ENCODE measurements at places on chromosomes 12 and 14. TPM values are rescaled to one million over a fixed set of nuclear protein-coding genes. Genes with fewer than 3 reads are reported as not detected.

GRCh38 chr12:99049774-99050173, 404.7 kb downstream of the APAF1 start:
- no peak for DNase-seq

GRCh38 chr12:77007476-77007875, 57.9 kb downstream of the E2F7 start:
- no peak for DNase-seq

- DNase-seq, result no peak
Measured at GRCh38 chr12:102629262-102629888, 149.0 kb upstream of the IGF1 start.

GRCh38 chr12:30707613-30708342, 12.1 kb upstream of the IPO8 start:
- DNase-seq, result no peak

DNA sequence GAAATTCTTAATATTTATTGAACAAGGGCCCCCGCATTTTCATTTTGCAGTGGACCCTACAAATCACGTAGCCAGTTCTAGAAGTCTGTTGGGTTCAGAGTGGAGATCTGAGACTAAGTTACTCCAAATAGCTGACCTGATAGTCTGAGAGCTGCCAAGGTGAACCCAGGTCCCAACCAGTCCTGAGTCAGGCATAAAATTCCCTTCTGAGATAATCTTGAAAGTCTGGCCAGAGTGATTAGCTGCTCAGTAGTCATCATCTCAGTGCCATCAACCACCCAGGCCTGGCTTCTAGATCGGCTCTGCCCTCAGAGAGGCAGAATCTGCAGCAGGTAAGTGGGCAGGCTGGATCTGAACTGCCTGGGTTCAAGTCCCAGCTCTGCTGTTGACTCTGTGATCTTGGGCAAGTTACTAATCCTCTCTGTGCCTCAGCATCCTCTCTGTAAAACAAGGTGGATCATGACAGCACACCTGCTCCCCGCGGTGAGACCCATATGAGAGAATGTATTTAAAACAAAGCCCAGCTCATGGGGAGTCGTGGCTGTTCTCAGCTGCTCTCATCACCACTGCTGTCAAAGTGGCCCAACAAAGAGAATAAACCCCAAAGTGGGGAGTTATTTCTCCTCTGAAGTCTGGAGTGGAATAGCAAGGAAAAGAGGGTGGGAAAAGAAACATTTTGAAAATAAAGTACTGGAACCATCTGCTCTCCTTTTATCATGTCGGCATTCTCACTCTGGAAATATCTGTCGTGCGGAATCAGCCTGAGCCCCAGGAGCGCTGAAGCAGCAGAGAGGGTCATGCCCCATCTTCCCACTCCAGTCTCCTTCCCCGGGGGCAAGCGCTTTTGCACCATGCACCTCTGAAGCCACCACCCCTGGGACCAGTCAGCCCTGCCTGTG, 193.3 kb downstream of the DPF3 start:
- DNase-seq, result no peak

- DNase-seq, result peak; percentile 25
Measured at GRCh38 chr14:96376093-96376492, 12.8 kb downstream of the GSKIP start.

GRCh38 chr14:96631030-96631429, 128.8 kb downstream of the PAPOLA start:
- DNase-seq, result peak; percentile 3

GRCh38 chr12:45235087-45236025, 19.5 kb downstream of the ANO6 start:
- DNase-seq, result no peak

- no peak for DNase-seq
Measured at GRCh38 chr12:132949936-132950837, 5.9 kb downstream of the ZNF605 start.

GRCh38 chr12:67852701-67853100, 136.5 kb upstream of the IFNG-AS1 start:
- no peak for DNase-seq

DNA sequence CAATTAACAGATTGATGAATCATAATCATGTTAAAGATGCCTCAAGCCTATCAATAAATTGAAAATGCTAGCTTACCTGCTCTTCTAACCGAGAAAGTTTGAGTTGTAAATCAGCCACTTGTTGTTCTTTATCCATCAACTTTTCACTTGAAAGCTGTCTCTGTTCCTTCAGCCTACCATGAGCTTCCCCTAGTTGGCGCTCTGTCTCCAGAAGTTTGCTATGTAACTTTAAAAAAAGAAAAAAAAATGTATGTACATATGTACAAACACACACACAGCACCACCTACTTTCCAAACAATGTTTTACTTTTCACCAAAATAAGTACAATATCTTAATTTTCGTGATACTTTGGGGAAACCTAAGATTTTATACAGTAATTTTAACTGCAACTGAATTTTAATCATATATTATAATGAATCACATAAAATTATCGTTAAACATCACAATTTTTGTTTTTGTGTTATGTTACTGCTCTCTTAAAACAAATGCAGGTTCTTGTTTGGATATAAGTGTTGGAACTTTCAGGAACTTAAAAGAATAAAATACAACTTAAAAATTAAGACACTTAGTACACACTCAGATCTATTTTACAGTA, 101.2 kb downstream of the EEA1 start:
- DNase-seq, result no peak

DNA sequence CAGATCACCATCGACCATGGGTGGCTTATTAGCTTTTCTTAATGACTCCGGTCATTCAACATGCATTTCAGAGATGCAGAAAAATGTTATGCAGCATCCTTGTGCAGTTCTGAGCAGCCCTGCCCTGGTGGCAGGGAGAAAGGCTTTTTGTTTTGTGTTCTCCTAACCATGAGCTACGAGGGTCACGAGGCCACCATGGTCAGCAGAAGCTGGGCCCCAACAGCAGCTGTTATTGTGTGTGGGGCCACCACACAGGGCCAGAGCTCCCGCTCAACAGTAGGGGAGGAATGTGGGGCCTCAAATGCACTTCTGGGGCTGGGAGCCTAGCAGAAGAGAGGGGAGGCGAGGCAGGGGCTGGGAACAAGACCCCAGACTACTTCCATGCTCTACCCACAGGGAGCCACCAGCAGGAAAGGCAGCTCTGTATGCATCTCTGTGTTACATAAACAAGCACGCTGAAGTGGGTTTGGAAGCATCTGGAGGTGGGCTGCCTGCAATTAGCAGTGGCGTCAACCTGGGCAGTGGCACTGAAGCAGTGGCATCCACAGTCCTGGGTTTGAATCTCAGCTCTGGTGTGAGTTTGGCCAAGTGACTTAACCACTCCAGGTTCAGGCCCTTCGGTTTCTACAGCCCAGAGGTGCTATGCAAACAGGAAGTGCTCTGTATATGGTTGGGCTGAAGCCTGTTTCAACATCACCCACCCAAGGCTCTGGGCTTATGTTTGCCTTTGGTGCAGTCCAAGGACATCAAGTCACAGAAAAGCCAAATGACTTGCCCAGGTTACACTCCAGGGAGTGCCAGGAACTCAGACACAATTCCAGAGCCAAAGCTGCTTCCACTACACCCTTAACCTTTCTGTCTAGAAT, 16.3 kb downstream of the GLTP start:
- peak; percentile 76 for DNase-seq

Gene PPM1A
- 35.9 TPM for total RNA-seq

DNA sequence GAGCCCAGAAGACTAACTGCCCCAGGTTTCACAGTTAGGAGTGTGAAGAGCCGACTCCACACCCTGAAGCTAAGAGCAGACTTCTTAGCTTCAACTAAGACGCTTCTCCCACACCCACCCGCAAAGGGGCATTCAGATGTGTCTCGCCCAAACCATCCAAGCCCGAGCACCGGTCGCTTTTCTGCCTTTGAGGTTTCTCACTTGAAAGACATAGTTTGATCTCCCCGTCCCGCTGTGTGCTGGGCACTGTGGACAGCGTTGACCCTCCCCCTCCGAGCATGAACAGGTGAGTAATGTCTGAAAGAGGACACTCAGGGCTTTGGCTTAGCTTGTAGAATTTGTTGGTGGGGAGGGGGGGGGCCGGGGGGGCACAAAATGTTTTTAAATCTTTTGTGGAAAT, 123.8 kb downstream of the TMEM132D start:
- DNase-seq, result no peak

DNA sequence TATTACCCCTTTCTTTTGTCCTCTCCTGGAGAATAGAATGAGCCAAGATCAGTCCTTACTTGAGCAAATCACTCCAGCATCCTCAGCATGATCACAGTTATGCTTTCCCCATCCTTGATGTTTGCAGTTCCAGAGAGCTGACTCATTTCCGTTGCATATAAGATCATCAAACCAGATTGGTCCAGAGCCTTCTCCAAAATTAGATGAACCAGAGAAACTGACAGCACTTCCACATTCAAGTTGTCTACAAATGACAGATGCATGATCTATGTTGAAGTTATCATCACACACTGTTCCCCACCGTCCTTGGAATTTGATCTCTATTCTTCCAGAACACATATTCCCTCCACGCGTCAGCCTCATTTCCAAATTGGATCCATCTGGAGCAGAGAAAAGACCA, 4.8 kb downstream of the CD163 start:
- no peak for DNase-seq

- DNase-seq, result no peak
Measured at GRCh38 chr12:6699989-6700645, 498 bp downstream of the PIANP start.

DNA sequence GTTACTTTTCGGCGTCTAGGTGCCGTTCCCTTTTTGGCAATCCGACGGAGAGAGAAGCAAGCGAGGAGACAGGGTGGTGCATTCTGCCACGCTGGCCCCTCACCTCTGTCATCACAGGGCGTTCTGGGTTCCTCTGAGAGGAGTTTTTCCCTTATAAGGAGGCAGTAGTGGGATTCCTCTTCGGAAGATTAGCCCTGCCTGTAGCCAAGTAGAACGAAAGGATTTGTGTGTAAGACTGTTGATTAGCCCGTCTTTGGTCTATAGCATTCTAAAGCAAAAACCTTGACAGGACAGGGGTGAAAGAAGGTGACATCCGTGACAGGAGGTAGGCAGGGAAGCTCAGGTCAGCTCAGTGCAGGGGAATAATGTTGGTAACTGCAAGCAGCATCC, 9.1 kb upstream of the NEMF start:
- DNase-seq, result peak; percentile 89
